NCI-H524 (cell line): ENCODE measurements at places on chromosomes 7 and 10.

GRCh38 chr7:36613031-36613614, 111.2 kb downstream of the AOAH start:
- no peak for DNase-seq

GRCh38 chr7:107693396-107693795, 32.8 kb downstream of the SLC26A4 start:
- DNase-seq = no peak

DNA sequence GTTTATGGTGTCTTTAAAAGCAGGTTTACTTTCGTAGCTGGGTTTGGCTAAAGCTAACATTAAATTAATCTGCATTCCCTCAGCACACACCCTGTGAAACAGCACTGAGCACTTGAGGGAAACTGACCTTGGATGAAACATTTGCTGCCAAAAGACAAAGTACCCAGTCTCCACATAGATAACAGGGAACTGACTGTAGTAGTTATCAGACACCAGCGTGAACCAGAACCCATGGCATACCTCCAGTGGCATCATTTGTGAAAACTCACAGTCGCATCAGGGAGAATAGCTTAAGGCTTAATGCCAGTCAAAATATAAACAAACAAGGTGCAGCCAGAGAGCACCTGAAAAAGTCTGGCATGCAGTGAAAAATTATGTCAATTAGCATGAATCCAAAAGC, 357.8 kb upstream of the C7orf33 start:
- DNase-seq = no peak

- DNase-seq = no peak
Observed at GRCh38 chr7:128431221-128431620, 21.4 kb upstream of the IMPDH1 start.

DNA sequence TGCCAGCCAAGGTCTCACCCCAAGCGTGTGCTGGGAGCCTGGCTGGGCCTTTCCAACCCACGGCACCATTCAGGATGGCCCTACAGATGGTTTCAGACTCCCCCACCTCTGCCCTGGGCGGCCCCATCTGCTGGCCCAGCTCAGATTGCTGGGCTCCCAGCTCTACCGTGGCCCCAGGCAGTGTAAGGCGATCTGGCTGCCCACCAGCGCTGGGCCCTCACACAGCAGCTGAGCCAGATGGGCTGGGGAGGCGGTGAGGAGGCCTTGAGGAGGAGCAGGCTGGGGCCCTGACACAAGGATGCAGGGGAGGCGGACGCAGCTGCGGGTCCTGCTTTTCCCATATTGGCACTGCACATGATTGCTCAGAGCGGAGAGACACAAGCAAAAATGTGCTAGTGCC, 162.8 kb downstream of the NRF1 start:
- peak; percentile 95 for DNase-seq
